H1 (cell line): ENCODE measurements at places on chromosomes 7 and 10.

GRCh38 chr7:77232467-77232866, 32.8 kb upstream of the FGL2 start:
- no peak for DNase-seq

DNA sequence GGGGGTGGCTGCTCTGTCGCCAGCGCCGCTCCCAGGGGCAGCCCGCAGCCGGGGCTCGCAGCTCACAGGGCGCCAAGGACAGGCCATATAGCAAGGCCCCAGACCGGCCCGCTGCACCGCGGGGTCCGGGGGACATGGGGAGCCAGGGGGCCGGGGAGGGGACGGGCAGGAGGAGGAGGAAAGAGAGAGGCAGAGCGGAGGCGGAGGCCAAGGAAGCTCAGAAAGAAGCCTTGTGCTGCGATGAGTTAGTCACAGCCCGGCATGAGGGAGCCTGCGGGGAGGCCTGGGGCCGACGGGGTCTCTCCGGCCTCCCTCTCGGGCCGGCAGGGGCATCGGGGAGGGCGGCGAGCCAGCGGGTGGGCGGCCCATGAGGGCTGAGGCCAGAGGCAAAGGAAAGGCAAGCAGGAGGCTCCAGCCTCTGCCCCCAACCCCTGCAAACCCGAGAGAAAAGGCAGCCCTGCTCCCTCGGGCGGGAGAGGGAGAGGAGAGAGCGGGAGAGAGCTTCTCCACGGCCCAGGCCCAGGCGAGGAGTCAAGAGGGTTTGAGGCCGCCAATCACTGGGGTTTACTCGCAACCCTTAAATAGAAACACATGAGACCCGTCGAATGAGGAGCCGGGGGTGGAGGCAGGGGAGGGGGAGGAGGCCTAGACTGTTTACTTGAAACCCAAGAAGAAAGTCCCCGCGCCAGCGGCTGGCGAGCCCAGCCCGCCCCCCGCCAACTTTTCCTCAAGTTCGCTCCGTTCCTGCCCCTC, 167.9 kb downstream of the NEURL1 start:
- peak; percentile 78 for DNase-seq

DNA sequence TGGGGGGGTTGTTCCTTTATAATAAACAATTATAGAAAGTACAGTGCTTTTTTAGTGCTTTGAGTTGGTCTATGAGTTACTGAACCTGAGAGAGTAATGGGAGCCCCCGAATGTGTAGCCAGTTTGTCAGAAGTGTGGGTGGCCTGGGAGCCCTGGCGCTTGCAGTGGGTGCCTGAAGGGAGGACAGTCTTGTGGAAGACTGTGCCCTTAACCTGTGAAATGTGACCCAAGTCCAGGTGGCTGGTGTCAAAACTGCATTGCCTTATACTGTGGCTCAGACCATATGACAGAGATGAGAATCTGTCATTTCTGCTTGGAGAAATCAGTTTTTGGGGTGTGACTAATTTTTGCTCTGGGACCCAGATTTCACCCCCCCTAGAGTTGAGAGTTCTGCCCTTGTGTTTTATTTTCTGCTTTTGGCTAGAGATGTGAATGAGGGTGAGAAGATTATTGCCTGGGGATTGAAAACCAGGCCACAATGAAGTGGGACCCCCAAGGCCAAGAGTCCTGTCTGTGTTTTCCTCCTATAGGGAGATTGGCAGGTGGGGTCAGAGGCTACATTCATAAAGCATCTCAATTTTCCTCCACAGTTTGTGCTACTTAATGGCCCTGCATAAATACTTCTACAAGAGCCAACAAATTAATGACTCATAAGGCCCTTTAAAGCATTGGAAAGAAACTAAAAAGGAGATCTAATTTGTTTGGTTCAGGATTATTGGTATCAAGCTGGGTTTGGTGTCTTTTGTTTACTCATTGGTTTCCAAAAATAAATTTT, 24.1 kb upstream of the CARD11 start:
- no peak for DNase-seq

DNA sequence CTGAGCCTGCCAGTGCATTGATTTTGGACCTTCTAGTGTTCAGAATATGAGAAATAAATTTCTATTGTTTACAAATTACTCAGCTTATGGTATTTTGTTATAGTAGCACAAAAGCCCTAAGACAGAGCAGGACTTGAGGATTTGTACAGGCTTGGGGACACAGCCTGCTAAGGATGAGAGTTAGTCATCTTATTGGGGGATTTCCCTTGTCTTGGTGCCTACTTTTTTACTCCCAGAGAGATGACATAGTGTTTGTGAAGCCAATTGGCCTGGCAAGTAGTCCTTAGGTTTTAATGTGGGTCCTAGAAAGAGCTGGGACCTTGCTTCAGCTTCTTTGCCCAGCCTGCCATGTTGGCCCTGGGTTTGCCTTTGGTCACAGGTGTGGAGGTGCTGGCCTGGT, 364.0 kb downstream of the REEP3 start:
- no peak for DNase-seq

GRCh38 chr7:43135129-43135528, 22.7 kb downstream of the HECW1 start:
- DNase-seq: no peak

DNA sequence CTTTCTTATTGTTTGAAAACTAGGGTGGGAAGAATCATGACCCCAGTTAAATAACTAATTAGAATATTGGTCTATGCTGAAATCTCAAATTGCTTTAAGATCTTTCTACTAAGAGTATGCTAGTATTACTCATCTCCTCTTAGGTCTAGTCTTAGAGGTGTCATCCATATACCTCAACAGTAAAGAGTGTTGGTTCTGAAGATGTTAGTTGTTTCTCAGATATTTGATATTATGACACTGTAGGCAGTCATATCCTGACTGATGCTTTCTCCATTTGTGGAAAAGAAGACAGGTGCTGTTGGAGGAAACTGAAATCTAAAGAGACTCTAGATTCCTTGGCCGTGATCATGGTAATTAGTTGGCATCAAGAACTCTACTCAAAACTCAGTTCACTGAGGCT, 21.2 kb downstream of the BPGM start:
- no peak for DNase-seq

- DNase-seq: no peak
Measured at GRCh38 chr10:75260990-75261389, 25.2 kb upstream of the COMTD1 start.

GRCh38 chr7:80764132-80764531, 125.7 kb downstream of the CD36 start:
- DNase-seq: peak; percentile 63

- DNase-seq: no peak
Measured at GRCh38 chr10:103681617-103682399, 173.6 kb downstream of the SH3PXD2A start.

GRCh38 chr7:135317676-135318325, 84.2 kb downstream of the STRA8 start:
- no peak for DNase-seq

- no peak for DNase-seq
Measured at GRCh38 chr10:30736685-30737232, 107.2 kb upstream of the LYZL2 start.

DNA sequence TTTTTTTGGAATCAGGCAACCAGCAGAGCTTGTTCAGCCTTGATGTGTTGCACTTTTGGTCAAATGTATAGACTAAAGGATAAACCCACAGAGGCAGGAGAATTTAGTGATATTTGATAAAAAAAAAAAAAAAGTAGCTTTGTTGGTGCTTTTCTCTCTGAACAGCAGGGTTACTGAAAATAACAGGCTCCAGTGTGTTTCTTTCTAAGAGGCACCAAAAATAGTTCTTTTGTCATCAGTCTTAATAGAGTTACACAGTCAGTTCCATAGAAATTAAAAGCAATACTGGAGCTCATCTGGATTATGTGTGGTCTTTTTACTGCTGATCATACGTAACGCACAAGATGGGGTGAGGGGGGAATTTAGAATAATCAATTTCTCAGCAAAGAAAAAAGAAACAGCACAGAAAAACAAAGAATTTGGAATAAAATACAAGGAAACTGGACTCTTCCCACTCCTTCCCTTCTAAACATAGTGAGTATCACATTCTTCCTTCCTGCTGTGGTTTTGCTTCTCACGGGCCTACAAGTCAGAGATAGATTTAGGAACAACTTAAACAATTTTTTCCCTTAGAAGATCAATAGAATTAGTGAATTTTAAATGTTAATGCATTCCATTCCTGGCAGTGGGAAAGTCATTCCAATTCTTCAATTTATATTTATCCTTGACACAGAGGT, 178.8 kb upstream of the AKR1E2 start:
- DNase-seq: no peak

DNA sequence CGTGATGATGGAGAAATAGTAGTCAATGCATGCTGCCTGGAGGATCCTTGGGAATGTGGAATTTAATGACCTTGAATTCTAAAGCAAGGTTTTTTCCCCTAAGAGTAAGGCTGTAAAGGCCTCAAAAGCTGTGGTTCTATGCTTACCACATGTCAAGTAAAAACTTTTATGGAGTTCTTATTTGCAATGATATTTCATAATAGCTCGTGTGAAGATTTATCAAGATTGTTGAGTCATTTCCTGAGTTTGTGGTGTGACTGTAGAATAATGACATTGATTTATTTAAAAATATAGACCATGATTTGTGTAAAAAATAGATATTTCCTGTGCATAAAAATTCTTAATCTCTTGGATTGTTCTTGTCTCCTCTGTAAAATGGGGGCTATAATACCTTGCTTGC, 67.5 kb upstream of the SORCS1 start:
- no peak for DNase-seq

DNA sequence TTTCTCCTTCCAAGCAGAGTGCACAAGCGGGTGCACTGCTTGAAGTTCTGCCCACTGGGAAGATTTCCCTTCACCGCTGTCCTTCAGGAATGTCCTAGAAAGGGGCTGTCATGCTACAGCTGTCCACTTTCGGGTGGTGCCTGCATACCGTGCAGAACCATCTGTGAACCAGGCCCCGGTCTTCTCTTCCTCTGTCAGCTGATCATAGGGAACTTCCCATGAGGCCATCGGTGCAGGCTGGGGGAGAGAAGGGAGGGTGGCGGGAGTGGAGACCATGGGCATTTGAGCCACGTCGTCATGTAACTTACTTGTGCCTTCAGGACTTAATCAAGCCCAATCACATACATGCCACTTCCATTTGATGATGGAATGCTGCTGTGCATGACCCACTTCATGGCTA, 111.6 kb downstream of the NKX6-2 start:
- DNase-seq: no peak

GRCh38 chr10:85603151-85603940, 763.2 kb downstream of the GRID1 start:
- peak; percentile 3 for DNase-seq
